ENCODE measurements at places on chromosomes 5 and 9. TPM values are rescaled to one million over a fixed set of nuclear protein-coding genes. Genes with fewer than 3 reads are reported as not detected.

Gene ZCCHC7
- 21.8 TPM for polyA plus RNA-seq

Gene SIT1
- 42.2 TPM for polyA plus RNA-seq

Gene LECT2
- polyA plus RNA-seq, result not detected

Gene CNTFR
- polyA plus RNA-seq, result 2.2 TPM

Gene GRIN3A
- 0.09 TPM for polyA plus RNA-seq

Gene ARID3C
- 0.07 TPM for polyA plus RNA-seq

Gene DCANP1
- 0.25 TPM for polyA plus RNA-seq

Gene CTSV
- 1,344 TPM for polyA plus RNA-seq

Gene STC2
- 0.48 TPM for polyA plus RNA-seq

Gene NFIB
- polyA plus RNA-seq, result 12.4 TPM

Gene ANKRD18A
- 9.2 TPM for polyA plus RNA-seq

Gene CTNNAL1
- polyA plus RNA-seq, result 26.1 TPM

Gene SMIM33
- 0.05 TPM for polyA plus RNA-seq

Gene TRPM3
- 0.14 TPM for polyA plus RNA-seq

Gene GABRA6
- polyA plus RNA-seq, result not detected

Gene LEAP2
- polyA plus RNA-seq, result 4.4 TPM
